ENCODE measurements at places on chromosomes 6 and 20. TPM values are rescaled to one million over a fixed set of nuclear protein-coding genes. Genes with fewer than 3 reads are reported as not detected.

Gene SSR1
- 59.1 TPM for polyA plus RNA-seq

Gene ACOT13
- polyA plus RNA-seq: 14.5 TPM

Gene CTCFL
- not detected for polyA plus RNA-seq

Gene BMP7
- not detected for polyA plus RNA-seq

Gene TMEM170B
- polyA plus RNA-seq: 9.9 TPM

Gene MAFB
- 113 TPM for polyA plus RNA-seq

Gene MCHR2
- polyA plus RNA-seq: not detected

Gene TMEM217
- polyA plus RNA-seq: 0.29 TPM

Gene BCAS4
- 1.0 TPM for polyA plus RNA-seq

Gene SNAP25
- not detected for polyA plus RNA-seq

Gene AAR2
- 45.2 TPM for polyA plus RNA-seq

Gene SCGN
- polyA plus RNA-seq: not detected

Gene AIF1
- polyA plus RNA-seq: 2,310 TPM

Gene MYLK2
- polyA plus RNA-seq: not detected

Gene RAB44
- polyA plus RNA-seq: 1.9 TPM

Gene CCR6
- polyA plus RNA-seq: not detected

Gene BHLHE23
- polyA plus RNA-seq: not detected

Gene OR12D3
- not detected for polyA plus RNA-seq

Gene SLPI
- polyA plus RNA-seq: 0.65 TPM

Gene ZSCAN23
- polyA plus RNA-seq: not detected

Gene ENPP4
- polyA plus RNA-seq: 1.1 TPM

Gene HNF4A
- polyA plus RNA-seq: not detected

Gene HAO1
- polyA plus RNA-seq: not detected

Gene SIRPA
- polyA plus RNA-seq: 58.3 TPM

Gene TMEM244
- polyA plus RNA-seq: not detected

Gene RIN2
- polyA plus RNA-seq: 5.6 TPM
